Hematopoietic multipotent progenitor cell treated with erythropoietin and hydrocortisone succinate and interleukin-3 and kit ligand, for 15 days (in vitro differentiated cells): ENCODE measurements at places on chromosomes 2 and 18.

- DNase-seq = peak; percentile 66
Measured at GRCh38 chr2:240851078-240851991, 17.3 kb upstream of the AGXT start.

DNA sequence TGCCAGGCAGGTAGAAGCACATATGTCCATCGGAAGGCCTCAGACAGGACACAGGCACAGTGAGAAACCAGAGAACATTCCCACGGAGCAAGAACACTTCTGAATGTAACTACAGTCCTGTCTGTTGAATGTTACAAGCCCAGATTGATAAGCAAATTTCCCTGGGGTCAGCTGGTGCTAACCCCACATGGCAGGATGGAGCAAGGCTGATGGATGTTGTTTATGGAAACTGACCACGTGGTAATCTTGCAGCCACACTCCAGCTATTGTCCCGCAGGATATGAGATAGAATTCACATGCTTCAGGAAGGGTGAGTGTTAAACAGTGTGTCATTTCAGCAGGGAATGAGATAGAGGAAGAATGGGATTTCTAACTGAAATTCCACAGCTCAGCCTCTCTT is 138.8 kb upstream of the COPS8 start:
- no peak for DNase-seq

GRCh38 chr18:43159086-43159770 is 43.7 kb upstream of the RIT2 start:
- no peak for DNase-seq

GRCh38 chr2:27920148-27920885 is 29.8 kb downstream of the BABAM2 start:
- no peak for DNase-seq

GRCh38 chr18:72378016-72378415 is 166.1 kb downstream of the CBLN2 start:
- no peak for DNase-seq

DNA sequence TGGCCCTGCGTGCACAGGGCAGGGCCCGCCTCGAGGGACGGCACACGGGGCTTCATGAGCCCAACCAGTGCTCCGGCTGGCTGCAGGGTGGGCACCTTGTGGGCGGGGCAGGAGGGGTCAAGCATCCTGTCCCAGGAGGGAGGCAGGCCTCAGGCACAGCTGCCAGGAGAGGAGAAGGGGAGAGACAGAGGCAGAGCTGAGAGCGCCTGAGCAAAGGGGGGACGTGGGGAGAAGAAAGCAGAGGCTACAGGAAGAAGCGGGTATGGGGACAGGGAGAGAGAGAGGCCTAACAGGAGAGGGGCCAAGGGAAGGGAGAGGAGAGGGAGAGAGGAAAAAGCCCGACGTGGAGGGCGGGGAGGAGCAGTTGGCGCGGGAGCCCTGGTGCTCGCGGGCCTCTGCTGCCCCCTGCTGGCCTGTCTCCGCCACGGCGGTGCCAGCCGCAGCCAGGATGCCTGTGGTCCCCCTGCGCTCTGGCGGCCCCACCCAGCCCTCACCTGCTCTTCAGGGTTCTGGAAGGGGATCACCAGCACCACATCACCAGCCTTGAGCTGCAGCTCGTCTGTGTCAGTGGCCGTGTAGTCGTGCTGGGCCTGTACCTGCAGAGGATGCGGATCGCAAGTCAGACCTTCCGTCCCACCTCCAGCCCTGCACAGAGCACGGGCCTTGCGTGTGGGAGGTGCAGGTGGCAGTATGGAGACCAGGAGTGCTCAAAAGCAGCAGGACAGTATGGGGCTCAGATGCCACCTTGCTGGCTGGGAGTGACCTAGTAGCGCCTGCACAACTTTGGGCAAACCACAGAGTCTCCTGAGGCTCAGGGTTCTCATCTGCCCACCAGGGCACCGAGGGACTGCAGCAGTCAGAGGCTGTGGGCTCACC is 56.8 kb downstream of the BIN1 start:
- peak; percentile 44 for DNase-seq

DNA sequence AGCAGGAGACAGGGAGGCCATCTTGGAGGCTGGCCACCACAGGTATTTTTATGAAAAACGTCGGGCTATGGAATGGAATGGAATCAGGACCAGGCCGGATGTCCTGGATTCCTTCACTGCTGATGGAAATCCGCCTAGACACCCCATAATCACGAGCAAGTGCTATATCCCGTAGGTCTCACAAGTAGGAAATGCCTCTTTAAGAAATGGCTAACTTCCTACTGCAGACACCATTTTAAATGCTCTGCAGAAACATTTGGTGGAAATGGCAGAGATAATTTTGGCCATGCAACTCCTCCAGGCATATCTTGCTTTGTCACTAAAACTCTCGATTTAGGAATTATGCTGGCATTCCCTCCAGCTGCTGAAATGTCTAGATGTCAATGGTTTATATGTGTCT is 18.0 kb downstream of the ID2 start:
- DNase-seq = no peak

DNA sequence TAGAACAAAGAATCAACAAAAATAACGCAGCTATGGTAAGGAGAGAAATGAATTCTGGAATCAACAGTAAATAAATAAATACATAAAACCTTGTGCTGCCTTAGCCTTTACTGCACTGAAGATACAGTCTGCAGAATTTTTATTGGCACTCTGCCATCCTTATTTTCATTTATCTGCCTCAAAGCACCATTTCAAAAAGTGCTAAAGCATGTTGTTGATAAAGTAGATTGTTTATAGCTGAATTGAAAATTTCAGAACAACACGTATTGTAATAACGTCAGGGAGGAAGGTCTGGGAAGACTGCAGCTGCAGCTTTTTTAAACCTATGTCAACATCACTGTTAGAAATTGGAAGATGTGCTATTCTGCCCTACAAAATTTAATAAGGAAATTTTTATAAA is 787.2 kb downstream of the PLCL1 start:
- no peak for DNase-seq

- no peak for DNase-seq
Measured at GRCh38 chr2:204115137-204116056, 178.8 kb downstream of the ICOS start.

DNA sequence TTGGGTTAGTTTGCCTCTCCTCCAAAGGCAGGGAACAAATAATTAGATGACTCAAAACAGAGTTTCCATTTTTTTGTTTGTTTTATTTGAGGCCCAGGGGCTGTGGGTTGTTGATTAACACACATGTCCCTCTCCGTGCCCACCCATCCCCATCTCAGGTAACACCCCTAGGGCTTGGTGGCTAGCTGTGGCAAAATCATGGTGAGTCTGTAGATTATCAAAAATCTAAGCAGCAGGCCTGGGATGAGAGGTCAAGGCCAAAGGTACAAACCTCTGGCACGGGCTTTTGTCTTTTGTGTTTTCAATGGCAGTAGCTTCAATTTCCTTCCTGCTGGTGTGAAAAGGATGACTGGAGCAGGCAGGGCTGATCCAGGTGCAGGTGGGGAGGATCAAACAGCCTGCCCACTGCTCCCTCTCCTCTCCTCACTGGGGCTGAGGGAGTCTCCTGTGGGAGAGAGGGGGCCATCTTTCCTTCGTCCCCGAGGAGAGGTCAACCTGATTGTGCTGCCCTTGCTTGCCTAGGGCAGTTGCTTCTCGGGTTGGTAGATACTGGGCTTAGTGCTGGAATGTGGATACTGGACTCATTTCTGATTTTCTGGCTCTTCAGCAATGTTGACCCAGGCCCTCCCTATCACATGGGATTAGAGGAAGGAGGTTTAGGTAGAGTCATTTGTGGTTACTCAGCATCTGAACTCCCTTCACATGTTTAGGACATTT is 31.9 kb upstream of the EML4 start:
- no peak for DNase-seq

DNA sequence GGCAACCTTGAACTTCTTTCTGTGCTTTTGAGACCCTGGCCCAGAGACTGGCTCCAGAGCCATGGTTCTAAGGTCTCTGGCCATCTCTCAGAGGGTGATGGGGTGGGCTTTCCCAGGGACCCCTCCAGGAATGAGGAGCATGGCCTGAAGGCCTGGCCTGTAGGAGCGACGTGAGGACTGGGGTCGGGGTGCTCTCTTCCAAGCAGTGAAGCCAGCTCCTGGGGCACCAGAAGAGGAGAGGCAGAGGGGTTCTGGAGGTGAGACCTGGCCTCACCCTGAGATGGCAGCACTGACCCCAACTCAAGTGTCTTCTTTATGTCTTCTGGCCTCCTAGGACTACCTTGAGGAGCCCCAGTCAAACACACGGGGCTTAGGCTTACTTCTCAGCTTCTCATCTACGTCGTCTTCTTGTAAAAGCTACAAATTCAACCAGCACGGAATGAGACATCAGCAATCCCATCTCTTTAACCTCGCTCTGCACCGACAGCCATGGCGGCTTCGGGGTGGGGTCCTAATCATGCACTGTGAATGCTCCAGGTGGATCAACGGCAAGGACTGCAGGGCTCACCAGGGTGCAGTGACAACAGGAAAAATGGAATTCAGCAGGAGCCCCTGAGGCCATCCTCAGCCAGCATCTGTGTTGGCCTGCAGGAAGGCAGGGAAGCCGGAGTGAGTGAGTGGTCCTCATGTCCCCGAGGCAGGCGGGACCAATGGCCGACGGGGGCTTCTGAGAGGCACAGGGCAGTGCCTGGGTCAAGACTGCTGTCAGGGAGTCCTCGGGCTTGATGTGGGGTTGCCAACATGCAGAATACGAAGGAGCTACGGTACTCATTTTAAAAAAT is 214.1 kb downstream of the HDAC4 start:
- no peak for DNase-seq

GRCh38 chr2:28507796-28508764 is 12.2 kb downstream of the PLB1 start:
- peak; percentile 82 for DNase-seq

GRCh38 chr18:9665314-9665713 is 42.8 kb upstream of the RAB31 start:
- DNase-seq = no peak

DNA sequence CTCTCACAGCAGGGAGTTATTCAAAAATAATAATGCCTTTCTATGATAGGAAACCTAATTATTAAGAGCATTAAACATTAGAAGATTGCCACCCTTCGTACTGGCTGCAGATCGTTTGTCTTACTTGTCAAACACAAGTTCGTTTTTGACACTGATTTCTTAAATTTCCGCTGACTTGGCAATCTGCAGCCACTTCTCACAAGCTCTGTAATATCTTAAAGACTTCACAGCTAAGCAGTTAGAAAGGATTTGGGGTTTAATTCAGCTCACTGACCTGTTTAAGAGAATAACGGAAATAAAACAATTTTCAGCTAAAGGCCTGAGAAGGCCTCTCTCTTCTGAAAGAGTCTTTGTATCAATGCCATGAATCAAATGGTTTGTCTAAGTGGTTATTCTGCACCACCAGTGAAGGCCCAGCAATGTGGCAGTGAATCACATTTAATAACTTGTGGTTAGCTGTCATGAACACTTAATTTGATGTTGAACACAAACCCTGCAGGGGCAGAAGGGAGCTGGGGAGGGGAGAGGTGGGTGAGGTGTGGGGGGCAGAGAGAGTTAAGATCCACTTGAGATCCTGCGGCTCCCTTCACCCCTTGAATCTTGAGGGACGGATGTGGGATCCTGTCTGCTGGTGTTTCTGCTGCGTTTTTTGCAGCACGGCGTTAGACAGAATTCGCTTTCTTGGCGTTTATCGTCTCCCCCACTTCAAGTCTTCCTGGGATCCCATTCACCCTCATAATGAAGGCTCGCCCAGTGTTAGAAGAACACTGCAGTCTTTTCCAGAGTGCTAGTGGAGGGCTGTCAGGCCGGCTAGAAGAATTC is 145.4 kb upstream of the SATB2 start:
- no peak for DNase-seq

GRCh38 chr2:2015646-2016045 is 271.3 kb upstream of the PXDN start:
- no peak for DNase-seq

GRCh38 chr2:225510796-225511195 is 111.3 kb downstream of the NYAP2 start:
- no peak for DNase-seq

DNA sequence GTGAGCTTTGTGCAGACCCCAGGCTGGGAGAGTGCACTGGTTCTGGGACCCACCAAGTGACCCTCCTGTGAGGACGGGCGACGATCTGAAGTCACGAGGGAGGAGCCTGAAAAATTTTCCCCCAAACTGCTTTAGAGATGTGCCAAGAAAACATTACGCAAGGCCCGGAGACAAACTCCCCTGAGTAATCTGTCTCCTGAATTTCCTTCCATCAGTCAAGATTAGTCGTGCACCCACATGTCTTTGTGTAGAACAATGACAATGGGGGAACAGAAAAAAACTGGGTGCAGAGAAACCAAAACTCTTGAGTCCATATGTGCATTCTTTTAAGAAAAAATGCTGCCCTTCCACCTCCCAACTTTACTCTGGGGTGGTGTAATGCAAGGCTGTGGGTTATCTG is 12.6 kb upstream of the NCK2 start:
- DNase-seq = no peak

DNA sequence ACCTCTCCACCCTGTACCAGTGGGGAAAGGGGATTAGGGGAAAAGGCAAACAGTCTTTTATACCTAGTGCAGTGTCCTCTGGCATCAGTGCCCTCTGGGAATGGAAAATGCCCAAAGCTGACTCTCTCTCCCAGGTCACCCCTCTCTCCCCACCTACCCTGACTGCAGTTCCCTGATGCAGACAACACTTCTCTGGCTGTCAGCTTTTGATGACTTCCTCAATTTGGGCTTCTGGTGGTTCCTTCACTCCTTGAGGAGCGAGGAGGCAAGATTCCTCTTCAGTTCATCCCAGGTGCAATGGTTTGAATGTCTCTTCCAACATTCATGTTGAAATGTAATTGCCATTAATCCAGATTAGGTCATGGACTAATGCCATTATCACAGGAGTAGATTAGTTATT is 19.7 kb upstream of the PPM1B start:
- DNase-seq = no peak

DNA sequence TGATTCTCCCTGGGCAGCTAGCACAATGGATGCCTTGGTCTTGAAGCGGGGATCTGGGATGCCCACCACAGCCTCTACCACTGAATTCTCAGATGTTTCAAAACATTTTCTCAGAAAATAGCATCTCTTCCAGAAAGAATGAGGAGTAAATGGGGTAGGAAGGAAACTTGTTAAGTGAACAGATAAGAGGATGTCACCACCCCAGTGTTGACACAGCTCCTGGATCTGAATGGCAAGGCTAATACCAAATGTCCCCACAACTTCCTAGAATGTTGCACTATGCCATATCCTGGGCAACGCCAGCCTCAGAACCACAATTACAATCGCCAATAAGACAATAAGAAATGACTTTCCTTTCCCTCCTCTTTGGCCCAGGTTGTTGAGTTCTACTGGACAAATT is 177.2 kb downstream of the BCL11A start:
- DNase-seq = no peak

- no peak for DNase-seq
Measured at GRCh38 chr2:52703004-52703403, 1064.6 kb upstream of the CHAC2 start.

- DNase-seq = no peak
Measured at GRCh38 chr2:63643486-63643885, 54.7 kb downstream of the MDH1 start.

- DNase-seq = no peak
Measured at GRCh38 chr2:207135801-207136457, 29.8 kb downstream of the KLF7 start.
